ENCODE measurements at places on chromosomes 6 and 20.

GRCh38 chr6:42017021-42017643 lies 33.2 kb upstream of the TAF8 start:
- peak; percentile 70 for DNase-seq

DNA sequence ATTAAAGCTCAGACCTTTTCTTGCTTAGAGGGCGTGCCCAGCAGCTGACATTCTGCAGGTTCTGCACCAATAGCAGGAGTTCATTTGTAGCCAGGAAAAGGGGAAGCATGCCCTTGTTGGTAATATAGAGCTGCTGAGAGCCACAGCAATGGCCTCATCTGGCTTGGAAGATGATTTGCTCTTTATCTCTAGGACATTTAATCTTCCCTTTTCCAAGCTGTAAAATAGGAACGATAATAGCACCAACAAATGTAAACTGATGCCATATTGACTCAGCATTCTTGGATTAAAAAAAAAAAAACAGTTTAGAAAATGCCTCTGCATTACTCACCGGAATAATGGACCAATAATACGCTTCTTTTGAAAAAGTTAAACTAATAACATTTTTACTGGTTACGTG lies 93.4 kb upstream of the SLC2A12 start:
- DNase-seq = no peak

- no peak for DNase-seq
Observed at GRCh38 chr6:161602359-161602758, 328.5 kb upstream of the AGPAT4 start.

DNA sequence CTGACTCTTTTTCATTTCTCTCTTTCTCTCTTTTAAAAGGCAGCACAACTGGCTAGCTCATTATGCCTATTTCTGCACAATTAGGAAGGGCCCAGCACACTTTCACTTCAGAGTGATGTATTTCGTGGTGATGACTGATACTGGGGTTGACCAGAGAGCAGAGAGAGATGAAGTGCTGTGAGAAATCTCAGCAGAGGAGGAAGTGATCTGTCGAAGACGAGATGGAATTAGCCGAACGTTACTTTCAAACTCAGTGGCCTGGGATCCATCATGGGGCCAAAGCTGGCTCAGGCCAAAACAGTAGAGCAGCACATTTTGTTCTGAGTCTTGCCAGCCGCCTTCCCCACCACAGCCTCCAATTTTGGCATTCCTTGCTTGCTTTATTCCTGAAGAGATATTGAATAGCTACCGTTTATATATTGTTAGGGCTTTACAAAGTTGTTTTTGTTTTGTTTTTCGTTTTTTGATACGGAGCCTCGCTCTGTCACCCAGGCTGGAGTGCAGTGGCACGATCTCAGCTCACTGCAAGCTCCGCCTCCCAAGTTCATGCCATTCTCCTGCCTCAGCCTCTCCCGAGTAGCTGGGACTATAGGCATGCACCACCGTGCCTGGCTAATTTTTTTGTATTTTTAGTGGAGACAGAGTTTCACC lies 213.2 kb upstream of the ECI2 start:
- DNase-seq = no peak

All from activated T-cell treated with anti-CD3 and anti-CD28 coated beads, Interleukin-2, amount 50 U/mL, for 48 hours (primary cell).